ENCODE measurements at places on chromosomes 12 and 14. TPM values are rescaled to one million over a fixed set of nuclear protein-coding genes. Genes with fewer than 3 reads are reported as not detected.

DNA sequence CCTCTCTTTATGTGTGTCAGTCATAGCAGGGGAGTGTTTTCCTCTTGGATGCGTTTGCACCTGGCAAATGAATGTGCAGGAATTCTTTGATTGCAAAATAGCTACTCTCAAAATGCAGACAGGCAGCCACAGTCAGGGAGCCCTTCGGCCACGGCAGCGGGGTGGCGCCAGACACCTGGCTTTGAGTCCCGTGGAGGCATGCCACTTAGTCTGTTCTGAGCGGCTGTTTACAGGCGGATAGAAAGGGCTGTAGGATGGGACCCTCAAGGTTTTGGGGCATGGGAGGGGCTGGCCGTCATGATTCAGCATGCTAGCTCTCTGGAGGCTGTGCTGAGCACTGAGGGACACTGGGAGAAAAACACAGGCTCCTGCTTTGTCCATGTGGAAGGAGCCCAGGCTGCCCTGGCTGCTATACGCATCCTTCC is 117.1 kb downstream of the SLC25A47 start:
- peak; percentile 62 for DNase-seq

DNA sequence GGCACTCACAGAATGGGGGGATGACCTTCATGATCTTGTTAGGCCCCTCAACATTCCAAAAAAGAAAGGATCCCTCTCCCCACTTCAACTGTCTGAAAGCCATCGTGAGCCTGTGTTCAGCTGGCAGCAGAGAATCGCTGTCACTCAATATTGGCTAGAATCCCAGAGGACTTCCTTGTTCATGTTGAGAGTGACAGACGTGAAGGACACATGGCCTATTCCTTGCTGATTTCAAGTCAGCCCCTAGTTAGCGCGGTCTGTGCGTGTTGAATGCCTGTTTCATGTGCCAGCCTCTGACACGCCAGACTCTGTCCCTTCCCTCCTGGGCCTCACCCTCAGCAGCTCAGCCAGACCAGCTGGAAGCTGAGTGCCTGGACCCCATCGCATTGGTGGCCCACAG is 43.1 kb downstream of the DNAH10 start:
- DNase-seq = no peak

The WDHD1 gene
- 9.6 TPM for polyA plus RNA-seq

DNA sequence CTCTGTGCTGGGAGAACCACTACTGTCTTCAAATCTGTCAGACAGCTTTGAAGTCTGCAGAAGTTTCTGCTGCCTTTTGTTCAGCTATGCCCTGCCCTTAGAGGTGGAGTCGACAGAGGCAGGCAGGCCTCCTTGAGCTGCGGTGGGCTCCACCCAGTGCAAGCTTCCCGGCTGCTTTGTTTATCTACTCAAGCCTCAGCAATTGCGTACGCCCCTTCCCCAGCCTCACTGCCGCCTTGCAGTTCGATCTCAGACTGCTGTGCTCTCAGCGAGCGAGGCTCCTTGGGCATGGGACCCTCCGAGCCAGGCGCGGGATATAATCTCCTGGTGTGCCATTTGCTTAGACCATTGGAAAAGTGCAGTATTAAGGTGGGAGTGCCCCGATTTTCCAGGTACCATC is 25.1 kb upstream of the KLRB1 start:
- DNase-seq = no peak

The PLBD1 gene
- 20.3 TPM for polyA plus RNA-seq

DNA sequence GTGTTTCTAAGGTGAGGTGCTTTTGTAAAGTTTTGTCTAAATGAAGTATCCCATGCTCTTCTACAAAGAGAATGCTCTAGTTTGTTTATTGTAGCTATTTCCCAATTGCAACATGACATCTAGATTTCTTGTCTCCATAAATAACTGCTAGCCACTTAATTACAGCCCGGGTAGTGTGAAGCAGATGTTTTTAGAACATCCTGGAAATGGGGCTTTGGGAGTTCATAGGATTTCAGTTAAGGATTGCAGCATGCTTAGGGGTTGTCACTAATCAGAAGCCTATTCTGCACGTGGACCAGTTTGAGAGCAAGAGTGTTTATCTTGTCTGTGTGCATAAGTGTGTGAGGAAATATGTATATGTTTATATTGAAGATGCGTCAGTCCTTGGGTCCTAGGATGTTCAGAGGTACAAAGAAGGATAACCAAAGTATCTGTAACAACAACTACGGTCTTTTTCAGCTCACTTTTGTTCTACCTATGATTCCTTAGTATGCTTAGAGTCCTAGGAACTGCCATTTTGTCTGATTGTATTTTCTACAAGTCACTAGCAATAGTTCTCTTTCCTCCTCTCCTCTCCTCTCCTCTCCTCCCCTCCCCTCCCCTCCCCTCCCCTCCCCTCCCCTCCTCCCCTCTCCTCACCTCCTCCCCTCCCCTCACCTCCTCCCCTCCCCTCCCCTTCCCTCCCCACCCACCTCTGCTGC is 135.3 kb downstream of the ACSS3 start:
- DNase-seq = no peak
